Cerebellar cortex (tissue), 1 donor: ENCODE measurements at places on chromosomes 13 and 19.

DNA sequence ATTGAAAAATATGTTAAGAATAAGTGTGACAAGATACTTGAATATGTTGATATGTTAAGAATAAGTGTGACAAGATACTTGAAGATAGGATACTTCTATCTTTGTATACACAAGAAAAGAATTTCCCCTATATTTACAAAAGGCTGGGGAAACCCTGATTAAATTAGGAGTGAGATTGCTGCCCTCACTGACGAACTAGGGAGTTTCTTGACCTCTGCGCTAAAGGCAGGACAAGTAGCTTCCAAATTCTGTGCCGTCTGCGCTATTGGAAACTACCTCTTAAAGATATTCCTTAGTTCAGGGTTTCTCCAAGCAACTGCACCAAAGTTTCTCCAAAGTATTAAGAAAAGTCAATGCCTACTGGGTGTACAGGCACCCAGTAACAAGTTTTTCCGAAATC is 730 bp downstream of the ZNF260 start:
- DNase-seq, result no peak

DNA sequence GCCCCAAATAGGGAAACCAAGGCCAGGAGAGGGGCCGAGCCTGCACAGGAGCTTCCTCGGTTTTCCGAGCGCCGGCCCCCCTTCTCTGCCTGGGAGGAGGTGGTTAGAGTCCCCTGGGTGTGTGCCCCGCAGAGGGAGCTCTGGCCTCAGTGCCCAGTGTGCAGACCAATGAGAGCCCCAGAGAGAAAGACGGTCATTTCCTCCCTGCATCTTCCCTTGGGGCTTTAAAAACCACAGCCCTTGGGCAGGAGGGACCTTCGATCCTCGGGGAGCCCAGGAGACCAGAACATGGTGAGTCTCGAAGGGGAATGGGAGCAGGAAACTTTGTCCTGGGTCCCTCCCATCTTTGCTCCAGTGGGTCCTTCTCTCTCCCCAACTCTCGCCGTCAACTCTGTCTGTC is at the start of gene C5AR1:
Gene C5AR1, plus strand, starts transcription at position 254 of the 400 bp plus-strand sequence. Its CDS starts 35 bp downstream, at position 289.
- DNase-seq, result no peak

- DNase-seq, result no peak
These were observed 443 bp downstream of the TBXA2R start for GRCh38 chr19:3606174-3606689.

DNA sequence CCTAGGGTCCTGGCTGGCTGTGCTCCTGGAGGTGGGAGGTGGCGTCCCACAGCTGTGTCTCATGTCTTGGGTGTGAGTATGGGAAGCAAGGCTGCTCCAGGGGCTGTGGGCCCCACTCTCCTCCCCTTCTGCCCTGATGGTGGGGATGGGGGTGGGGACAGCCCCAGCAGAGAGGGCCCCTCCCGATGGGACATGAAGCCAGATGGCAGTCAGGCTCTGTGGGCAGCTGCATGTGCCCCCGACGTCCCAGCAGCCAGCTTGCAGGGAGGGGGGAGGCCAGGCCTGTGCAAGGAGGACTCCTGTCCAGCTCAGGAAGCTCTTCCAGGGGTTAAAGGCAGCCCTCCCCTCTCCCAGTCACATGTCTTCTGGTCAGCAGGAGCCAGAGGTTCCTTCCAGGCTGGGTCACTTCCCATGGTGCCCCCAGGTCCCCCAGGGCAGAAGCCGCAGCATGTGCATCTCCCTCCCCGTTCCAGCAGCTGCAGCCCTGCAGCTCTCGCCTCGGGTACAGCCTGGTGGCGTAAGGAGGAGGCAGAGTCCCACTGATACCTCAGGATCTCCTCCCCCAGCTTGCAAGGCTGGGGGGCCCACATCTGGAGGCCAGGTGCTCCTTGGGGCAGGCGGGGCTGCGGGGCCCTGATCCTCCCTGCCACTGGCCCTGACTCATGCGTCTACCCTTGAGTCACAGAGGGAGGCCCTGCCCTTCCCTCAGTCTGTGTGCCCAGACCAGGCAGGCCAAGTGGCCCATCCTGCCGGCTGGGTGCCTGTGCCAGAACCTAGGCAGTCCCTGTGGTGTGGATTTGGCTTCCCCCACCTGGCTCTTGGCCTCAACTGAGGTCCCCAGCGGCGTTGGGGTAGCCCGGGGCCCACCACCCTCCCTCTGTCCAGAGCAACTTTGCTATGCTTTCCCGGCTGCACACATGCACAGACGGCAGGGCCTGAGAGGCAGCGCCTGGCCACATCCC is 13.0 kb downstream of the YIPF2 start:
- no peak for DNase-seq

GRCh38 chr13:99293178-99293577 is 14.0 kb downstream of the GPR183 start:
- DNase-seq, result no peak

GRCh38 chr13:98174307-98174706 is 2.8 kb downstream of the RNF113B start:
- no peak for DNase-seq

DNA sequence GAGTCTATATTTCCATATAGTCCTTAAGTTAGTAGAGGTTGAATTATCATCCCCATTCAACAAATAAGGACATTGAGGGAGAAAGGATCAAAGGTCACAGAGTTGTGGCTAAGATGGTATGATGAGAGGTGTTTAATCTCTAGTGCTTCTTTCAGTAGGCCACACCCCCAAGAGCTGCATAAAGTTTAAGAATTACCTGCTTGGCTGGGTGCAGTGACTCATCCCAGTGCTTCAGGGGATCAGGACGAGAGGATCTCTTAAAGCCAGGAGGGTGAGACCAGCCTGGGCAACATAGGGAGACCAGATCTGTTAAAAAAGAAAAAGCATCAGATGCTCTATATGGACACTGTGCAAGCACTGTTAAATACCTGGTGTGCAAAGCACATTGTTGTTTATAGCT is 560.0 kb upstream of the KLHL1 start:
- no peak for DNase-seq

DNA sequence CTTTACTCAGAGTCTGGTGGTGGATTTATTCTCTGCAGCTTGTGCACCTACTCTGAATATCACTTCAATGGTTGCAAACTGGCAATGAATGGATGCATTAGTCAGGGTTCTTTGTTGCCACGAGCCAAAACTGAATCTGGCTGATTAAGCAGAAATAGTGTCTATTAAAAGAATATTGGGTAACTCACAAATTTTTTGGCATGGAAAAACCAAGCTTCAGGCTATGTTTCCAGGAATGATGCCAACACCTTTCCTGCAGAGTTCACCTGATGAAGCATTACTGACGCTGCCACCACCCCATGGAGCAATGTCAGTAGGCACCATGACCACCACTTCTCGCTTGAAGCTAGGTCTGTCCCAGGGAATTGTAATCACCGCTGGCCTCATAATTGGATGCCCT is 597.8 kb upstream of the SLC10A2 start:
- DNase-seq, result peak; percentile 60

GRCh38 chr19:41426116-41426841 is 895 bp downstream of the B3GNT8 start:
- DNase-seq, result no peak
